ENCODE measurements at places on chromosomes 7 and 10.

- no peak for DNase-seq
These were observed 346.3 kb upstream of the ADARB2 start for GRCh38 chr10:2083591-2083990.

- peak; percentile 48 for DNase-seq
These were observed 551 bp downstream of the WASL start for GRCh38 chr7:123748171-123748733.

GRCh38 chr7:151494298-151495284 is 25.1 kb downstream of the RHEB start:
- DNase-seq = no peak

- no peak for DNase-seq
These were observed 80.4 kb upstream of the MALRD1 start for GRCh38 chr10:18968159-18968558.

DNA sequence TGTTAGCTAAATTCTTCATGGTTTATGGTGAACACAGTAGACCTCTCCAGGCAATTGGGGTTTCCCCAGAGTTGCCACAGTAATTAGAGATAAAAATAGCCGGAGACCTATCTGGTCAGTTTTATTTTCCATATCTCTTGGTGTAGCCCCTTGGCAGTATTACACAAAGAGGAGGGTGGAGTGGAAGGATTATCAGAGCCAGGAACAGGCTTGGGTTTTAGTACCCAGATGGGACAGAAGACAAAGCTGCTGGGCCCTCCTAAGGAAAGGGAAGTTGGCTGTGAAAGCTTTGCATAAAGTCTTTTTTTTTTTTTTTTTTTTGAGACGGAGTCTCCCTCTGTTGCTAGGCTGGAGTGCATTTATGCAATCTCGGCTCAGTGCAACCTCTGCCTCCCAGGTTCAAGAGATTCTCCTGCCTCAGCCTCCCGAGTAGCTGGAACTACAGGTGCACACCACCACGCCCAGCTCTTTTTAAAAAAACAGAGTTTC is 9.7 kb downstream of the ZSCAN21 start:
- DNase-seq = peak; percentile 83

DNA sequence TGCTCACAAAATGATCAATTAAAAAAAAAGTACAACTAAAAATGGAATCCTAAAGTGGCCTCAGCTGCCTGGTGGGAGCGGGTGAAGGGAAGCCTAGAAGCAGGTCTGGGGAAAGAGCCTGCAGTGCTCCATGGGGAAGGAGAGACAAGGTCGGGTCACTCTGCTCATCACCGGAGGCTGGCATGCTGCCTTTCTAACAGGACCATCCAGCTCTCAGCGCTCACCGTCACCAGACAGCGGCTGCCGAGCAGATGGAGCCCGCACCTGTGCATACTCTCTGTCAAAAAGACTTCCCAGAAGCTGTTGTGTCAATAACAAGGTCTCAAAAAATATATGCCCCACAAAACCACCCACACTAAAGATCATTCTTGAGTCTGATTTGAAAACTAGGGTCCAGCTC is 112.8 kb downstream of the BAMBI start:
- no peak for DNase-seq

- DNase-seq = peak; percentile 74
These were observed 100.7 kb upstream of the WAC start for GRCh38 chr10:28432210-28432676.

- no peak for DNase-seq
These were observed 91.1 kb upstream of the SP4 start for GRCh38 chr7:21336743-21337142.

DNA sequence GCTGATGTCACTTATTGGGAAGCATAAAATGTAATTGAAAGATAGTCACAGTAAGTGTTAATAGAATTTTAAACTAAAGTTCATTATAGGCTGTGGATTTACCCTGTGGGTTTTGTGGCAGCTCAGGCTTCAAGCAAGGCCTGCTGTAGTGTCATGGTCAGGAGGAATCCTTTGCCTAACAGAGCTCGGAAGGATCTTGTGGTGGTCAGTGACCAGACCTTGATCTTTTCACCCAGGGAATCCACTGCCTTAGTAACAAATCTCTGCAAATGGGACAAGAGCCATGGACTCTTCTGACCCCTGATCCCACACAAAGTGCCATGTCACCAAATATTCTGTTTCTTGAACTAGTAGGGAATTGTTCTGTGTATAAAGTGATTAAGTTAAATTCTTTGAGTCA is 20.6 kb upstream of the HDAC9 start:
- DNase-seq = no peak

DNA sequence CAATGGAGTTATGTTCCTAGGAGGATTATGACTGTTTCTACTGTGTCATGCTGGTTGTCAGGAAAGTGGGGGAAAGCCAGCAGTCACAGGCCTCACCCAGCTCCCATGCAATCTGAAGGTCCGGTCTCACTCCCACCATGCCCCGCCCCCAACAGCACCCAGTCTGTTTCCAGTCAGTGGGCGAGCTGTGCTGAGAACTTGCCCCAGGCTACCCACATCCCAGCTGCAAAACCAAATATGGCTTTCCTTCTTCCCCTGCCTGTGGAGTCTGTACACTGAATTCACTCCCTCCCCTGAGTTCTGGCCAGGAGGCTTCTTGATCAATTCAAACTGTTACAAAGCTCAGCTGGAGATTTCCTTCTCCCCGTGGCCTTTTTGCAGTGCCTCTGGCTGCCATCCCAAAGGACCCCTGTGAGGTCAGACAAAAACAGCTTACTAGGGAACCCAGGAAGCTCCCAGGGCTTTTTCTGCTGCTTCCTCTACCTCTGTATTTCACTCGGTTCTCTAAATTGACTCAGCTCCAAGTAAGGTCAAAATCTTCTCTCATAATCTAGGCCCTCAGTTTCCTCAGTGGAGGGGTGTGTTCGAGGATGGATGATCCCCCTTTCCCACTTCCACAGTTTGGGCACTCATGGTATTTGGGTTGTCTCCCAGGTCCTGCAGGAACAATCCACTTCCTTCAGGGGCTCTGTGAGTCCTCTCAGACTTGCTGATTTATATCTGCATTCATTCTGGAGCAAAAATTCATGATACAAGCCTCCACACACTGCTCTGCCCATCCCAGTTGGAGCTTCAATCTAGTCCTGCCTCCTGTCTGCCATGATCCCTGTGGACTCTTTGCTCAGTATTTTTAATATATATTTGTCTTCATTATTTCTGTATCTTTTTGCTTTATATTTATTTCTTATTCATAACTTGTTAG is 205.5 kb downstream of the SEMA3D start:
- no peak for DNase-seq

GRCh38 chr10:23345861-23346260 is 1.3 kb upstream of the C10orf67 start:
- DNase-seq = no peak

DNA sequence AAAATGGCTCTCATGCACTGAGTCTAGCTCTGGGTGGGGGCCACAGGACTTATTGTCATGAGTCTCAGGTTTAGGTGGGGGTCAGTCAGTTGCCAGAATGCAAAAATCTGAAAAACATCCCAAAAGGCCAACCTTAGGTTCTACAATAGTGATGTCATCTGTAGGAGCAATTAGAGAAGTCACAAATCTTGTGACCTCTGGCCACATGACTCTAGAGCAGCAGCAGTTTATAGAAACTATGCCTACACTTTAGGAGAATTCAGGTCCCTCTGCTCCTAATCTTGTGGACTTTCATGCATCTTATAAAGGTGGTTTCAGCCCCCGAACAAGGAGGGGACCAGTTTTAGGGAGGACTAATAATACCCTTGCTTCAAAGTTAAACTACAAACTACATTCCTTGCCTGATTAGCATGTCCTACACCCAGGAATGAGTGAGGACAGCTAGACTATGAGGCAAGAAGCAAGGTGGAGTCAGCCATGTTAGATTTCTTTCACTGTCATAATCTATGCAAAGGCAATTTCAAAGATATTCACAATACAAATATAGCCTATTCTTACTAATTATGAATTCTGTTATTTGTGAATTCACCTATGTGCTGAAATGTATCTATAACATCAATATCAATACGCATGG is 123.5 kb upstream of the ADCY1 start:
- DNase-seq = no peak

GRCh38 chr7:43058271-43059066 is 54.0 kb upstream of the HECW1 start:
- DNase-seq = no peak

DNA sequence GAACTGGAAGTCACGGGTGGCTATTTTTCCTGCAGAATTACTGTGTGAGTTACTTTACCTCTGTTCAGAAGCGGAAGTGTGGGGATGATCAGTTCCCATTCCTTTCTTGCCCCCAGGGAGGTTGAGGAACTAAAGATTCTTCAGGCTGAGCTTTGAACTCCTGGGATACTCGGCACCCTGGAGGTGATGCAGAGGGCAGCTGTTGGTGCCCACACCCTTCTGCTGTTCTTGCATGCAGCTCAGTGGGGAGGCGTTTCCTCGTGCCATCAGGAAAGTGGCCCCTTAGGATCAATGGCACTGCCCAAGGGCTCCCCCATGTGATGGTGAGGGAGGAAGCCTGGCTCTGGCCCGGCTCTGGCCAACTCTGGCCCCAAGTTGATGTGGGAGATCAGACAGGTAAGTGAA is 44.7 kb upstream of the MXI1 start:
- DNase-seq = peak; percentile 67

GRCh38 chr7:40698214-40698920 is 563.6 kb downstream of the SUGCT start:
- no peak for DNase-seq

GRCh38 chr10:66265398-66265797 is 660.4 kb upstream of the LRRTM3 start:
- no peak for DNase-seq

DNA sequence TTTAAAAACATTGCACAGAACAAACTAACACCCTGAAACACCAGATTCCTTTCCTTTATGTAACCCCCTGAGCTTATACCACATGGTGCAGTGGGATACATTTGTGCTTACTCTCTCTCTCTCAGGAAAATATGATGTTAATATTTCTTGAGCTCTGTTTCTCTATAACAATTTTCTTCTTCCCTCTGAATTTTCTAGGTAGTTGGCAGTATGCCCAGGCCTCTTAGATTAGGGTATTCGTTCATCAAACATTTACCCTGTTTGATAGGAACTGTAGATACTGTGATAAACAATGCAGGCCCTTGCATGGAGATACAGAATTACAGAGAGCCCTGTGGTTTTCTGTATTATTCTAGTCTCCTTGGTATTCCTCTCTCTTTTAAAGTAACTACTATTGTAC is 567.8 kb downstream of the IPMK start:
- DNase-seq = no peak

DNA sequence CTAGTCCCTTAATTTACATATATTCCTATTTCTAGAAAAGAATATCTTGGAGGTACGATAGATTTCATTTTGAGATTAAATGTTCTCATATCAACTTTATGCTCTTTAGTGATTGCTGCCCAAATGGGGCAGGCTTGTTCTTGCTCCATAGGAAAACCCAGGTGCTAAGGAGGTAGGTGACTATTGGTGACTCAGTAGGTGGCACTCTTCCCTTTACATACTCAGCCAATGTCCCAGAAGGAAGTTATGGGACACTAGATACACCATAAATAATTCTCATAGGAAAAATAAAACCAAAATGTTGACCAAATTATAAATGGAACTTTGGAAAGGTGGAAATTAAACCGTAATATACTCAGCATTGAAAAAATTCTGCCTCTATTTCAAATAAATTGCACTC is 4.0 kb downstream of the SKAP2 start:
- DNase-seq = no peak

DNA sequence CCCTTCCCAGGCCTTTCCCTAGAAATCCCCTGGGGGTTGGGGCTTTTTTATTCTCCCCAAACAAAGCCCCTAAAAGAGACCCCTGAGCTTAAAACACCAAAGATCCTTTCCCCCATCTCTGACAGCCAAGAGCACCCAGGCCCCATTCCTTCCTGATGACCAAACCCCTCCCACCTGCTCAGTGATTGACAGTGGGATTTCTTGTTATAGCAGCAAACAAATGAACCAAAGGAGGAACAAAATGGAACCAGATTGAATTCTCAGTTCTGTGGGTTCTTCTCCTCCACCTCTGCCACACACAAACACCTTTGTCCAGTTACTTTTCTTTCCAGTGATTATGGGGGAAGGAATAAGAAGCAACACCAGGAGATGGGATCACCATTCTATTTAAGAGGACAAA is 21.5 kb upstream of the CDHR3 start:
- DNase-seq = no peak

DNA sequence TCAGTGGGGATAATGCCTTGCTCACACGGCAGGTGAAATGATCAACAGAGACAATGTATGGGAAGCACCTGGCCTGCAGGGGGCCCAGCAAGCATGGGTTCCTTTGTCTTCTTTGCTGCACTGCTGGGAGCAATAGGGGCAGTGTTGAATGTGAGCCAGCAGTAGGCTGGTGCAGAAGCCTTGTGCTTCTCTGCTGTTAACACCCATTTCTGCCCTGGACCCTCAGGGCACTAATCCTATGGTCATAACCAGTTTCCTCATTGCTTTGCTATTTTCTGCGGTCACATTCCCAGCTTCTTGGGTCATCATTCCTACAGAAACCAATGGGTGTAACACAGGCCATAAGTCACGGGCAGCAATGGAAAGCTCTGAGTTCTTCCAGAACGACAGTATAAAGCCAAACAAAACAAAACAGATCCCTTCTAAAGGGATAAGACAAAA is 10.9 kb upstream of the LGI1 start:
- no peak for DNase-seq

- no peak for DNase-seq
These were observed 73.8 kb upstream of the SLF2 start for GRCh38 chr10:100838986-100839385.

DNA sequence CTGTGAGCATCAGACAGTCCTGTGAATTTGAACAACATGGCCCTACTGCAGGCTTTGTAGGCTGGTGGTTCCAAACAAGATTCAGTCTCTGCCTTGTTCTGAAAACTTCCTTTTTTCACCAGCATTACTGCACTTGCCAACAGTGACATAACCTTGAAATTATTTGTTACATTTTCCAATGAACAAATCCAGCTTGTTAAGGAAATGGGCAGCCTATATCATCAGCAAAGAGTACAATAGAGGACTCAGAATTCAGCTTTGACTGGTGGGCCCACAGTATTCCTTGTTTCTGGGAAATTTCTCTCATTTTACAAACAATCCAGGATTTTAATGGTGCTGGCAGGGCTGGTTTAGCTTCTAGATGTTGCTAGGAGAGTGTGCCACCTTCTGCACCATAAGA is 703.7 kb upstream of the FZD8 start:
- DNase-seq = no peak

- no peak for DNase-seq
These were observed 5.9 kb upstream of the BHLHA15 start for GRCh38 chr7:98205162-98205845.

- no peak for DNase-seq
These were observed 22.0 kb downstream of the FAM171A1 start for GRCh38 chr10:15349112-15349511.

- DNase-seq = no peak
These were observed 54.6 kb downstream of the SLIT1 start for GRCh38 chr10:97131181-97131628.

DNA sequence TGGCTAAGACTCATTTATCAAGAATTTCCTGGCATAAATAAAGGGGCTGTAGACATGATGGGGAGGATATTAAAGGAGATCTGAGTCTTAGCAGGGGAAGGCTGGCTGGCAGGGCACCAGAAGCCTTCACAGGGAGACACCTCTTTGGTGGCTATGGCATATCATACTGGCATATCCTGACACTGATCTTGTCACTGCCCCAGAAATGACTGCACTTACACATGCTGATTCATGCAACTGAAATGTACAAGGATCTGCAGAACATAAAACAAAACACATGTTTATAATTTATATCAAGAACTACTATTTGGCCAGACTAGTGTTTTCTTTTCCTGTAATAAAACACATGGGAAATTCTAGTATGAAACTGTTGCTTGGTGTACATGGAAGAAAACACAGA is 5.5 kb upstream of the LIPN start:
- peak; percentile 4 for DNase-seq

All from hematopoietic multipotent progenitor cell treated with erythropoietin and hydrocortisone succinate and interleukin-3 and kit ligand, for 8 days (in vitro differentiated cells).